CD8-positive, alpha-beta memory T cell (primary cell): ENCODE measurements at places on chromosomes 12 and 14. TPM values are rescaled to one million over a fixed set of nuclear protein-coding genes. Genes with fewer than 3 reads are reported as not detected.

Gene DACT1
- total RNA-seq, result 0.15 TPM

DNA sequence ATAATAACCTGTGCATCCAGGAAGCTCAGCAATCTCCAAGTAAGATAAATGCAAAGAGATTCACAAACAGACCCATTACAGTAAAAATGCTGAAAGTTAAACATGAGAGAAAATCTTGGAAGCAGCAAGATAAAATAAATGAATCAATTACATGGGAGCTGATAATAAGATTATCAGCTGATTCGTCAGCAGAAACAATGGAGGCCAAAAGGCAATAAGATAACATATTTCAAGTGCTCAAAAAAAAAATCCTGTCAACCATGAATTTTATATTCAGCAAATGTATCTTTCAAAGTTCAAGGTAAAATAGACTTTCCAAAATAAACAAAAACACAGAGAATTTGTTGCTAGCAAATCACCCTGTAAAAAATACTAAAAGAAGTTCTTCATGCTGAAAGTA, 36.4 kb upstream of the MBIP start:
- no peak overlapping the region for H3K27ac ChIP-seq
- DNase-seq, result no peak
- no peaks in the 10 kb centered on the region for H3K4me1 ChIP-seq
- H3K36me3 ChIP-seq, result no peaks in the 10 kb centered on the region

GRCh38 chr12:868722-869121, 80.8 kb downstream of the RAD52 start:
- H3K4me3 ChIP-seq, result no peak overlapping the region
- peaks cover 15% of the 10 kb centered on the region for H3K4me1 ChIP-seq
- no peak for DNase-seq
- peaks cover 29% of the 10 kb centered on the region for H3K36me3 ChIP-seq
- H3K27ac ChIP-seq, result no peak overlapping the region
- H3K27me3 ChIP-seq, result no peaks in the 10 kb centered on the region

Gene CMA1
- not detected for total RNA-seq

- no peaks in the 10 kb centered on the region for H3K27me3 ChIP-seq
- H3K4me1 ChIP-seq, result no peaks in the 10 kb centered on the region
- H3K36me3 ChIP-seq, result peaks cover 38% of the 10 kb centered on the region
- H3K4me3 ChIP-seq, result no peak overlapping the region
These were observed 198.9 kb upstream of the RGS6 start for GRCh38 chr14:71733210-71733883.

DNA sequence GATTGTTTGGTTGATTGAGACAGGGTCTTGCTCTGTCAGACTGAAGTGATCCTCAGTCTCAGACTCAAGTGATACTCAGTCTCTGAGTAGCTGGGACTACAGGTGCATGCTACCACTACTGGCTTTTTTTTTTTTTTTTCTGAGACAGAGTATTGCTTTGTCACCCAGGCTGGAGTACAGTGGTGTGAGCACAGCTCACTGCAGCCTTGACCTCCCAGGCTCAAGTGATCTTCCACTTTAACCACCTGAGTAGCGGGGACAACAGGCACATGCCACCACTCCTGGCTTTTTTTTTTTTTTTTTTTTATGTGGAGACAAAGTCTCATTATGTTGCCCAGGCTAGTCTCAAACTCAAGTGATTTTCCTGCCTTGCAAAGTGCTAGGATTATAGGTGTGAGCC, 31.8 kb downstream of the CPSF2 start:
- H3K27me3 ChIP-seq, result no peaks in the 10 kb centered on the region
- no peak overlapping the region for H3K27ac ChIP-seq
- H3K36me3 ChIP-seq, result peaks cover 33% of the 10 kb centered on the region
- H3K4me3 ChIP-seq, result no peak overlapping the region
- no peak for DNase-seq

DNA sequence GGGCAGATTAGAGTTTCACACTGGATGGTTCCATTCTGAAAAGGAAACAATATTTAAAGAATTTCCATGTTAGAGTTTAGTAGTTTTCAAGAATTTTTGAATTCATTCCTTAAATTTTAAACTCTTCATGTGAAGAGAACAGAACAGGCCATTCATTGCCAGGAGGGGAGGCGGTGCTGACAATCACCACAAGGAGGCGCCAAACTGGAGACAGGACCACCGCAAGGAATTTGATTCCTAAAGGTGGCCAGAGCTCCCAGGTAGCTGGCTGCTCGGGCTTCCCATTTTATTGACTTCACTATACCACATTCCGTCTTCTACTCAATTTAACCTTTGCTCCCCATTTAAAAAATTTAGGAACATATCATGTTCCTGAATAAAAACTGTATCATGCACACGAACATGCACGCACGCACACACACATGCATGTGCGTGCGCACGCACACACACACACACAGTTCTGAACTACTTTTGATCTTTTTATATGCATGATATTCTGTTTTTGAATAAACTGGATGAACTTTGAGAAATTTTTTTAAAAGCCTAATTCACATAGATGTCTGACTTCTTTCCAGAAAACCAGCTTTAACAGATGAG, 101.2 kb downstream of the NELL2 start:
- peak; percentile 52 for DNase-seq
- H3K4me1 ChIP-seq, result no peaks in the 10 kb centered on the region
- no peak overlapping the region for H3K4me3 ChIP-seq
- H3K27me3 ChIP-seq, result no peaks in the 10 kb centered on the region

- H3K4me3 ChIP-seq, result no peak overlapping the region
- no peaks in the 10 kb centered on the region for H3K27me3 ChIP-seq
- DNase-seq, result peak; percentile 73
- H3K36me3 ChIP-seq, result no peaks in the 10 kb centered on the region
These were observed 15.6 kb downstream of the BAG5 start for GRCh38 chr14:103546652-103547454.
